Ovary (tissue), 10 donors: ENCODE measurements at places on chromosomes 1 and 21. TPM values are rescaled to one million over a fixed set of nuclear protein-coding genes. Genes with fewer than 3 reads are reported as not detected.

Gene GNAI3
- 3.9 TPM for total RNA-seq

Gene AGMAT
- total RNA-seq, result not detected

Gene RUNX3
- 0.83 TPM for total RNA-seq

Gene WLS
- 139 TPM for total RNA-seq

DNA sequence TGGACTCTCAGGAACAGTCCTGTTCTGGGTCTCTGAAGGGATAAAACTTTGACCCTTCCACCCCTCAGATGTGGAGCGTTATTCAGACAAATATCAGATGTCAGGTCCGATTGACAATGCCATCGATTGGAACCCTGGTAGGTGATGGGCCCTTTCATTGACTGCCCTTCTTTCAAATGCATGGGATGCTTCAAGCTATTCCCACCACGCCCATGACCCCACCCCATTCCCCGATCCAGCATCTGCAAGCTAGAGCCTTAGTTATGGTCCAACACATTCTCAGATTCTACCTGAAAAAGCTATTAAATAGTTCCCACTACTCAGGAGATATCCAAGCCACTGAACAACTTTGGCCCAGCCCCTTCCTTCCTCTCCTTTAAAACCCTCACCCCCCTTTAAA lies 12.5 kb downstream of the POLR3GL start:
- no peak for DNase-seq

GRCh38 chr1:203390298-203390697 lies 39.4 kb upstream of the FMOD start:
- no peak for DNase-seq
